Hepatocyte (in vitro differentiated cells): ENCODE measurements at places on chromosomes 3 and 15. TPM values are rescaled to one million over a fixed set of nuclear protein-coding genes. Genes with fewer than 3 reads are reported as not detected.
A peak's percentile ranks its signal among the peaks of the same experiment; 100 is the strongest.

DNA sequence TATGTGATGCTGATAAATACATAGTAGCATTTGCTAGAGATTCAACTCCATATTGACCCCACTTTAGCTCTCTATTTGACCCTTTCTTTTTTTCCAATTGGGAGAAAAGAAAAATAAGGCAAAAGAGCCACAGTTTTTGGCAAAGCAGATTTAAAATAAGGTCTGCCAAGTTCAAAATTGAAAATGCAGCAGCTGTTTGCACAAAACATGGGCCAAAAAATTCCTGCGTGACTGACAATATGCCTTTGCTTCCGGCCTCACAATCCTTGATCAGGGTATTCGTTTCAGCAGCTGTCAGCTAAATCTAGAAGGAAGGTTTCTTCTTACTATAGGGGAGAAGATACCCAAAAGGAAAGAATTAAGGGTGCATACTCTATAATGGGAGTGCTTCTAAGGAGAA is 563.5 kb upstream of the CCDC54 start:
- no peak for DNase-seq

The RAD51 gene
- total RNA-seq = 2.0 and 5.0 TPM in 2 replicates

The ZPLD1 gene
- total RNA-seq = 0.12 and 0.40 TPM in 2 replicates

- no peak for DNase-seq
Observed at GRCh38 chr3:40172560-40172959, 136.9 kb upstream of the EIF1B start.

DNA sequence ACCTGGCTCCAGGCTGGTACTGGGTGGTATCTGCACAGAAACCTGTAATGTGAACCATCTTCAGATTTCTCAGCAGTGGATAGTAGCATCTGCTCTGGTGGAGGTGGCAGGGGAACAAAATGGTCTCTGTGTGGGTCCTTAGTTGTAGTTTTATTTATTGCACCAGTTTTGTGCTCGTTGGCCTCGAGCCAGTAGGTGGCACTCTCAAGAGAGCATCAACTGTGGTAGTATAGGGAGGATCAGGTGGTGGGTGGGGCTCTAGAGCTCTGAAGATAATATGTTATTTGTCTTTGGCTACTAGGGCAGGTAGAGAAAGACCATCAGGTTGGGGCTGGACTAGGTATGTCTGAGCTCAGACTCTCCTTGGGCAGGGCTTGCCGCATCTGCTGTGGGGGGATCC is 254.0 kb upstream of the GPR149 start:
- DNase-seq = no peak

DNA sequence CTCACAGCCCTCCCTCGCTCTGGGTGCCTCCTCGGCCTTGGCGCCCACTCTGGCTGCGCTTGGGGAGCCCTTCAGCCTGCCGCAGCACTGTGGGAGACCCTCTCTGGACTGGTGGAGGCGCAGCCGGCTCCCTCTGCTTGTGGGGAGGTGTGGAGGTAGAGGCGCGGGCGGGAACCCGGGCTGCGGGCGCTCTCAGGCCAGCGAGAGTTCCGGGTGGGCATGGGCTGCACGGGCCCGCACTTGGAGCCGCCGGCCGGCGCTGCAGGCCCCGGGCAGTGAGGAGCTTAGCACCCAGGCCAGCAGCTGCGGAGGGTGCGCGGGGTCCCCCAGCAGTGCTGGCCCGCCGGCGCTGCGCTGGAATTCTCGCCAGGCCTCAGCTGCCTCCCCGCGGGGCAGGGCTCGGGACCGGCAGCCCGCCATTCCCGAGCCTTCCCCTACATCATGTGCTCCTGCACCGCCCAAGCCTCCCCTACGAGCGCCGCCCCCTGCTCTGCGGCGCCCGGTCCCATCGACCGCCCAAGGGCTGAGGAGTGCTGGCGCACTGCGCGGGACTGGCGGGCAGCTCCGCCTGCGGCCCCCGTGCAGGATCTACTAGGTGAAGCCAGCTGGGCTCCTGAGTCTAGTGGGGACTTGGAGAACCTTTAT is 46.0 kb upstream of the GSK3B start:
- DNase-seq = no peak

GRCh38 chr3:10015461-10015904 is 10.8 kb upstream of the FANCD2 start:
- DNase-seq = peak; percentile 78

- DNase-seq = no peak
Observed at GRCh38 chr3:195750797-195751520, 30.2 kb downstream of the MUC20 start.

- DNase-seq = no peak
Observed at GRCh38 chr3:8298021-8298954, 203.3 kb upstream of the LMCD1 start.

The KBTBD12 gene
- 0.07 TPM in 1 of 2 replicates, not detected in the other for total RNA-seq

GRCh38 chr3:5731100-5731499 is 543.6 kb downstream of the EDEM1 start:
- DNase-seq = peak; percentile 16

- DNase-seq = no peak
Observed at GRCh38 chr3:113214917-113215595, 3.7 kb downstream of the BOC start.

DNA sequence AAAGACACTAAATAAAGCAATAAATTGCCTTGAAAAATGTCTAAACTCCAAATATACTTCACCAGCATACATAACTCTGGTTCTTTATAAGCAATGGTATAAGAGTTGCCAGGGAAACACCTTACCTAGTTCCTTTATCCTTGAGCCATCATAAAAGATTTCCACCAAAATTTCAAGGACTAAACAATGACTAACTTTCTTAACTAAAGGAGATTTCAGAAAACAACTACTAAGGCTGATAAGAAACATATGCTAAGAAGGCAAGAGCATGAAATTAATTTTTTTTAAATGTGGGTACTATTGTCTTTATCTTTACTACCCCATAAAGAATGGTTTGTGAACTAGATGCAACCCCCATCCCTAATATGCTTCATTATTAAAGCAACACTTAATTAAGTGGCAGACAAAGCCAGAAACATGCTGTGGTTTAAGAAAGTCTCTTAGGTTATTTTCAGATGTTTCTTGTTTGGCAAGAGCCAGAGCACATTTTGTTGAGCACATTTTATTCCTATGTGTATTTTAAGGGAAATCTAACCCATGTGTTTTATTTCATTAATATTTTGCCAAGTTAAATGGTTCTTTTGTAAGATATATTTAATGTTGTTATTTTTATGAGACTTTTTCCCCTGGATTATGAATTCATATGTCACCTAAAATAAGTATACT is 17.4 kb upstream of the VEPH1 start:
- no peak for DNase-seq

- peak; percentile 21 for DNase-seq
Observed at GRCh38 chr3:197181741-197182140, 116.7 kb downstream of the DLG1 start.

The TPRG1 gene
- 0.16 and 0.43 TPM in 2 replicates for total RNA-seq

- no peak for DNase-seq
Observed at GRCh38 chr3:86711634-86712033, 279.3 kb downstream of the VGLL3 start.

GRCh38 chr15:83830381-83830780 is 176.5 kb downstream of the ADAMTSL3 start:
- no peak for DNase-seq

DNA sequence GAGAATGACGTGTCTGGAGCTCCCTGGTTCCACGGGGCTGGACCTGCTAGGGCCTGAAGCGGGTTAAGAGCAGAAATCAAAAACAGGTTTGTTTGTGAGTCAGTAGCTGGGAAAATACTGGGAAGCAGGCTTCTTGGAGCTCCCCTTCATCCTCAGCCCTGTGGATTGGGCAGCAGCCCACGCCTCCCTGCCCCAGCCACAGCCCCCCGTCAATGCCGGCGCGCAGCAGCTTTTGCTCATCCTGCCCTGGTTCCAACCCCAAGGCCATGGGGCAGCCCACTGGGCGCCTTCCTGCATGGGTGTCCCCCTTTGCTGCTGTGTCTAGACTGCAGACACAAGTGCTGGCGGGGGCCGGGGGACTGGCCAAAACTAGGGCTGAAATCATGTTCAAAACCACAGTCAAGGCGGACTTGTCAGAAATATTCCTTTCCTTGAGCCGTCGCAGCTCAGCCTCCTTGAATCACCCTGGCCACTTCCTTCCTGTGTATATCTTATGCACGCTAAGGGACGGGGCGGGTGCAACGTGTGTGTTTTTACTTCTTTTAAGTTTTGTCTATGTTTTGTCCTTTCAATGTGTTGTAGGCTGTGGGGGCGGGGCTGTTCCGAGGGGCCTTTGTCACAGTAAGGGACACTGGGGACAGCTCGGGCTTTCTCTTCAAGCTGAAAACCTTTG is 108.1 kb downstream of the KLF13 start:
- DNase-seq = no peak

- no peak for DNase-seq
Observed at GRCh38 chr15:100580414-100580813, 21.6 kb downstream of the LINS1 start.

The OSTN gene
- total RNA-seq = 11.3 and 17.4 TPM in 2 replicates

The TP63 gene
- total RNA-seq = 2.3 and 2.4 TPM in 2 replicates

DNA sequence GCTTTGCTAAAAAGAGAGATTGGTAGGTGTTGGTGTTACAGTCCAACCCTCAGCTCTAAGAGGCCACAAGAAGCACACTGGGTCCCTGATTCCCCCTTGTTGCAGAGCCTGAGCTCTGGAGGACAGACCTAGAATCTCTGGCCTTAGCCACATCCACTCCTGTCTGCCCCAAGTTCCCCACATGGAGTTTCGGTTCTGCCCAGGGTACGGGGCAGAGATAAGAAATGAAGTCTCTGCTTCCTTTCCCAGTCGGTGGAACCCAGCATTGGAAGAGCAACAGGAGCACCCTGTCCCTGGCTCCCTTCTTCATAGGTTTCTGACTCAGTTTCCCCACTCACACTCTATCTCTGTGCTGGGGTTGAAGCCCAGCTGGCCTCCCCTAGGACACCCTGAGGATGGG is 13.2 kb downstream of the PRR23E start:
- no peak for DNase-seq

DNA sequence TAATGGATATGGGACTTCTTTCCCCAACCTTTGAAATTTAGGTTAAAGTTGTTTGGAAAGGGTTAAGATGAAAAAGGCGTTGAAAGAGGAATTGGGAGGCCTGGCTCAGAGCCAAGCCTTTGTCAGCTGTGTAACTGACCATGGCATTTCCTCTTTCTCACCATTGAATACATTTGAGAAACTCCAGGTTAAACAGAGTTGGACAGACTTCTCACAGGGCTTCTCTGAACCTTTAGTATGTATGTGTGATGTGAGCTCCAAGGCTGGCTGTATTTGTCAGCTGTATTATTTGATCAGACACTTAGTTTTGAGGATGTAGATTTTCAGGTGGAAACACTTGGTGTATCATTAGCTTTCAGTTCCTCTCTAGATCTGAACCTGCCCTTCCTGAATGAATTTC is 136.4 kb upstream of the GOLGA6L4 start:
- no peak for DNase-seq

DNA sequence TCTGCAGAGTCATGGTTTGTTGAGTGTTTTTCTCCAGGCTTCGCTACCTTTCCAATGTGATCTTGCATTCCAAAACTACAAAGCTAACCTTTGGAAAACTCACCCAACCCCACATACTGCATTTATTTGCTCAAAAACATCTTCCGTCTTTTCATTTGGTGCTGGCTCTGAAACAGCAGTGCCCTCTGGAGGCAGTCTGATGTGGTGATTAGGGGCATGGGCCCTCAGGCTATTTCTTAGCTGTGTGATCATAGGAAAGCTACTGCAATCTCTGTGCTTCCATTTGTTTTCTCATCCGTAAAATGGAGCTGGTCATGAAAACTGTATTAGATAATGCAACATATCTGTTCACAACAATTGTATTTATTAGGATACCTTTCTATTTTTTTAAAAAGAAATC is 47.0 kb downstream of the MTHFS start:
- DNase-seq = peak; percentile 60

GRCh38 chr3:169060037-169060436 is 603.5 kb downstream of the MECOM start:
- DNase-seq = no peak

DNA sequence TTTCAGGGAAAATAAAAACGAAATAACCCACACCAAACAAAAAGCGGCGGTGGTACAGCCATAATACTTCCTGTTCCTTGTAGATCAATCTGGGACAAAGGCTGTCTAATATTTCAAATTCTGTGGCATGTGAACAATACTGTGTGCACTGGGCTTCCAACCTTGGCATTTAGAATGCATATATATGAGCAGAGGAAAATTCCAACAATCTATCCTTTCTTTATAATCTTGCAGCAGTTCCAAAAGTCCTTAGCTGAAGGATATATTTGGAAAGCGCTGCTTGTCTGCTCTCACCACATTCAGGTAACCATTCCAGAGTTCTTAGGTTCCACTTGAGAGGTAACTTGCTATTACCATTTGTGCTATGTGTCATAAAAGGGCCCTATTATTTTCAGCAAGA is 231.8 kb downstream of the RBMS3 start:
- DNase-seq = no peak

GRCh38 chr3:169334991-169335390 is 328.5 kb downstream of the MECOM start:
- DNase-seq = no peak

- DNase-seq = no peak
Observed at GRCh38 chr3:155804323-155804722, 1.8 kb downstream of the C3orf33 start.

DNA sequence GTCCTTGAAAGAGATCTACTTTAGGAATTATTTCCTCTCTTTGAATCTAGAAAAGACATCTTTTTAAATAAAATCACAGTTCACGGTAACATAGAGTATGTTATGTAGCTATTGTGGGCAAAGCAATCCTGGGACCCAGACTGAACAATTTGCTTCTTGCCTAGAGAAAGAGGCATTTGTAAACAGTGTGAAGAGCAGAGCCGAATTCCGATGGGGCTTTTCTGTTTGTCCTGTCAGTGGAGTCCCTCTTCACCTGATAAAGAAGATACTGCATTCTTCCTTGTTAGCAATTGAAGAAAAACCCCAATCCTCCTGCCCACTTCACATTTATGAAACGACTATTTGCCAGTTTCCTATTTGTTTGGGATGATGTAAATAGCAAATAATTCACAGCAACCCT is 462.9 kb downstream of the WDR72 start:
- no peak for DNase-seq

The KIF15 gene
- 2.7 and 4.1 TPM in 2 replicates for total RNA-seq

- DNase-seq = no peak
Observed at GRCh38 chr3:137867611-137868010, 103.5 kb downstream of the SOX14 start.

The PTH1R gene
- total RNA-seq = 13.9 and 14.5 TPM in 2 replicates

GRCh38 chr15:71844916-71845315 is 34.6 kb downstream of the NR2E3 start:
- DNase-seq = no peak
